NAMALWA (cell line): ENCODE measurements at places on chromosomes 4 and X.

DNA sequence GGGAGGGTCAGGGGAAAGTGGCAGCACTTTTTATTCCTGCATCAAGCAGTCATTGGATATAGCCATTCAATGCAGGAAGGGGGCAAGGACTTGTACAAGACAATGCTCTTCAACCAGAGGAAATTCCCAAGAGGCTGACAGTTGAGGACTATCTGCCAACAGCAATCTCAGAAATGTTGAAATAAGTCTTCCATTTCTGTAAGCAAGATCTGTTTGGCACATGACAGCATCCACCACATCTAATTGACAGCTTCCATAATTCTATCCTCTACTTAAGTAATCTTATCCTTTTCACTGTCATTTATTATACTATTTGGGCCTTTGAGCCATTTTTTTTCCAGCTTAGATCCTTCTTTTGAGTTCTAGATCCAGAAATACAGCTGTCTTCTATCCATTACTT lies 110.7 kb downstream of the CFAP299 start:
- no peak for DNase-seq

GRCh38 chr4:10354746-10355145 lies 102.5 kb downstream of the ZNF518B start:
- DNase-seq = no peak

- DNase-seq = no peak
These were observed 5.9 kb upstream of the ARSD start for GRCh38 chrX:2934715-2935710.

DNA sequence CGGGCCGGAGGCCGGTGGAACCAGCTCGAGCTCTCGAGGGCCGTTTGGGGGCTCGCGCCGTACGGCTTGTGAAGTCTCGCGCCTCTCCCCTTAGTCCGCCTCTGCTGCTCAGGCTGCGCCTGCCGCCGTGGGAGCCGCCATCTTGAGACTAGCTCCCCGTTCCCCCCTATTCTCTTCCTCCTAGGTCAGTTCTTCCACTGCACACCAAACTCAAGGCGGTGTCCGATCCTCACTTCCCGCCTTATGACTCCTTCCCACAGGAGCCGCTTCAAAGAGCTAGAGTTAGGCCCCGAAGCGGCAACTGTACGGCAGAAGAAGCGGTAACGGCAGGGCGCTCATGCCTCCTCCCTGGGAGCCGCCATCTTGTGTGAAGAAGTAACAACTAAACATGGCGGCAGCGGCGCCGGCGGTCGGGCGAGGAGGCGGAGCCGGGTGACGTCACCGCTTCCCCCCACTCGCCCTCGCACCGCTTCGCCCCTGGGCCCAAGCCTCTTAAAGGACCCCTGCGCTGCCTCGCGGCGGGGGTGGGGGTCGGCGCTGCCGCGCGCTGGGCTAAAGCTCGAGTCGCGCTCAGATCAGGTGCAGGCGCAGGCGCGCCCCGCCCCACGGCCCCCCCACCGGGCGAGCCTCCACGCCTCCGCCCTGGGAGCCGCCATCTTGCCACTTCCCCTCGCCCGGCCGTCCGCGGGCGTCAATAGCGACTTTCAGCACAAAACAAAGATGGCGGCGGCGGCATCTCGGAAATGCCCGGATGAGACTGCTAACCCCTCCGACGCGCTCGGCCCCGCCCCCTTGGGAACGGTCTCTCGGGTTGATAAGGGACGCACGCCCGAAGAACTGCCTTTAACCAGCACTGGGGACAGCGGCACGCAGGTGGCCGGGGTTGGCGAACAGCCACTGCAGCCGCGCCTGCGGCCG lies at the start of gene HCFC1:
Gene HCFC1, minus strand, starts transcription at position 369 of the 918 bp plus-strand sequence. CDS start 978 bp downstream, outside the sequence.
- peak; percentile 88 for DNase-seq

DNA sequence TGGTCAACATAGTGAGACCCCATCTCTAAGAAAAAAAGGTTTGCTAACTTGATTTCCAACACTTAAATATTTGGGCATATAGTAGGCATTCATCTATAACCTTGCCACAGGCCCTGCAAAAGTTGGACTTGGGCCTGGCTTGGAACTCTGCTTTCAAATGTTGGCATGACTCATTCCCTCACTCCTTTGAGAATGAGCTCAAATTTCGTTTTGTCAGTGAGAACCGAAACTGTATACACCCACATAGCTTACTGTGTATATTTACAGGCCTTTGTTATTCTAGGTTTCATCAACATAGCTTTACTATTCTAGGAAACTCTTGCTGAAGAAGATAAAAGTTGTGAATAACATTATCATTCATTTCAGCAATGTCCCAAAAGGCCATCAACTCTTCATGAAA lies 88.7 kb upstream of the ELOVL6 start:
- no peak for DNase-seq

DNA sequence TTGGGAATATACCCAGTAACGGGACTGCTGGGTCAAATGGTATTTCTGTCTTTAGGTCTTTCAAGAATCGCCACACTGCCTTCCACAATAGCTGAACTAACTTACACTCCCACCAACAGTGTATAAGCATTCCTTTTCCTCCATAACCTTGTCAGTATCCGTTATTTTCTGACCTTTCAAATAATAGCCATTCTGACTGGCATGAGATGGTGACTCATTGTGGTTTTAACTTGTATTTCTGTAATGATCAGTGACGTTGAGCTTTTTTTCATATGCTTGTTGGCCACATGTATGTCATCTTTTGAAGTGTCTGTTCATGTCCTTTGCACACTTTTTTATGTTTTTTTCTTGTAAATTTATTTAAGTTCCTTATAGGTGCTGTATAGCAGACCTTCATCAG lies 81.2 kb downstream of the ADAM29 start:
- DNase-seq = no peak

DNA sequence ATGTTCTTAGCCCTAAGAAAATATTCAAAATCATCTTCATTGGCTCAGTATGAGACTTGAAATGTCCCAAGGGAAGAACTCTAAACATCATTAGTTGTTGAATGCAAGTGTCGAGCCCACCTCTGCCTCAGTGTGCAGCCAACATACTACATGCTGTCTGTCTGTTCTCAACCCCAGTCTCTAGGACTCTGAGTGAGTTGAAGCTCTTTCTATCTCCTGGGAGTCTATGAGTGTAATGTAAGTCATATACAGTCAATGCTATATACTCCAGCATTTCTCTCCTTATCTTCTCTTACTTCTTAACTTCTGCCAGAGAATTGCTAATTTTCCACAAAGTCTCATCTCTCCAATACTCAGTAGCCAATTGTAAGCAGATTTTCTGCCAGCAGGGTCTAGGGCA lies 61.3 kb downstream of the SPATA18 start:
- no peak for DNase-seq

DNA sequence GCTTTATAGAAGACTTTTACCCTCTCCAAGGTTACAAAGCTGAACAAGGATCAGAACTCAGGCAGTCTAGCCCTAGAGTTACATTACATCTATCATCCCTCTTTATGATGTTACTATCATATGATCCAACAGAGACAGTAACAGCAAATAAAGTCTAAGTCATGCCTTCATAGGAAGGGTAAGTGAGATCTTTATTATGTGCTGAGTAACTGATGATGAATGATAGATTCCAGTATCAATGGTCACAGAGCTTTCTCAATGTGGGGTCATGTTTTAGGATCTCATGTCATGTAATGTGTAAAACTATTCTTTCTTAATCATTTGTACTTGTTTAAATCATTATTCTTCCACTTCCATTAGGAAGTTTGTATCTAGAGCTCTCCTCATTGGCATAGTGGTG lies 22.8 kb downstream of the ELOVL6 start:
- DNase-seq = no peak

DNA sequence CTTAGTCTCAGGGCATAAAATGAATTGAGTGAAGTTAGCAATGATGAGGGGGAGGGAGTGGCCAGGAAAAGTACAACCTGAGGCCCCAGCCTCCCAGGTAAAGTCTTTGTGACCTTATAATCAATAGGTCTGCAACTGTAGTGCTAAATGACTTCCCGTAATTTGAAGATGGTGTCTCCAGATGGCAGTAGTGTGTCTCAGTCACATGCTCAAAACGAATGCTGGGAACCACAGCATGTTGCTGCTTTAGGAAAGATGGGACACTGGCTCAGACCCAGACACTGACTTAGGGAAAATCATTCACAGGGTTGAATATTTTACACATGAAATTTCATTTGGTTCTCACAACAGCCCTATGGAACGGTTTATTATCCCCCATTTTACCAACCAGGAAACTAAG lies 10.3 kb downstream of the SRPX2 start:
- DNase-seq = peak; percentile 15

DNA sequence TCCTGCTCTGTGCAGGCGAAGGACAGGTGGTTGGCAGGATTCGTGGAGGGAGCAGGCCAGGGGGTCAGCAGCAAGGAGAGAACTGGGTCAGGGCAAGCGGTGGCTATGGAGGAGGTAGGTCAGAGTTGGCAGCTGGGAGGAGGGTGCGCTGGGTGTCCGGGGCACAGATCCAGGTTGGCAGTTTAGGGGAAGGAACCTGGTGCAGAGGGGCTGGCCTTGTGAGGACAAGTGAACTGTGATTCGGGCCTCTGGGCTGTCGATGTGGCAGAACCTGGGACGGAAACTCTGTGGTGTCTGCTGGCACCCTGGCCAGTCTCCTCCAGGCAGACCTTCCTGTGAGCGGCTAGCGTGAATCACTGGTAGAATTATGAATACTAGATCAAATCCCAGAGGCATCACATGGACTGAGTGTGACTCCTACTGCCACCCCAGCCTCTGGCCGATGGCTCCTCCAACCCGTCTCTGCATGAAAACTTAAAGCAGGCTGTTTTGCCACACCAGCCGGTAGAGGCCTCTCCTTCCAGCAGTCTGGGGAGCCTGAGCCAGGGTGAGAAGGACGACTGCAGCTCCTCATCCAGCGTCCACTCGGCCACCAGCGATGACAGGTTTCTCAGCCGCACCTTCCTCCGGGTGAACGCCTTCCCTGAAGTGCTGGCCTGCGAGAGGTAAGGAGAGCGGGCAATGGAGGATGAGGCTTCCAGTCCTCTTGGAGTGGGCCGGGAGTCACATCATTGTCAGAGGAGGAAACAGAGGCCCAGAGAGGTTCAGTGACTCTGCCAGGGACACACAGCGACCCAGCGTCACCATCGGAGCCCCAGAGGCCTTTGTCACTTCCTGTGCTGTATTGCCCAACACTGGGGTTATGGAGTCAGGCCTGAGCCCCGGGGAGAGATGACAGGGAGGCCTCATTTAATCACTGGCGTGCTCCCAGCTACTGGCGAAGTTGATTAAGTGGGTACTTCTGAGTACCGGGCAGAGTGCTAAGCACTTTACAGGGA lies 20.3 kb downstream of the EVC start:
- DNase-seq = no peak

DNA sequence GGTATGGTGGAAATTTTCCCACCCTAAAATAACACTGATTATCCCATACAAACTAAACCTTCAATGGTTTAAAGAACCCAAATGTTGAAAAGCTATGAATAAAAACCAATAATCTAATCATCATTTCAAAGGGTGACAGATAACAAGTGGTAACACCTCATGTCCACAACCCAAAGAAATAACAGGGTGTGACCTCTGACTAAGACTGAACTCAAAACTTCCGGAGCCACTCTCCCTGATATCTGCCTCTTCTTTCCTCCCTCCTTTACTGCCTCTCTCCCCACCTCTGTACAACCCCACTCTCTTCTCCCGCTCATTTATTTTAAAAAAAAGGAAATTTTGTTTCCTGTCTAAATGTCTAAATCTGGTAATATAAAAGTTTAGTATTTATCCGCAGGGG lies 11.5 kb downstream of the FBXW7 start:
- DNase-seq = no peak

- no peak for DNase-seq
These were observed 520.4 kb downstream of the BCOR start for GRCh38 chrX:39577206-39577984.

DNA sequence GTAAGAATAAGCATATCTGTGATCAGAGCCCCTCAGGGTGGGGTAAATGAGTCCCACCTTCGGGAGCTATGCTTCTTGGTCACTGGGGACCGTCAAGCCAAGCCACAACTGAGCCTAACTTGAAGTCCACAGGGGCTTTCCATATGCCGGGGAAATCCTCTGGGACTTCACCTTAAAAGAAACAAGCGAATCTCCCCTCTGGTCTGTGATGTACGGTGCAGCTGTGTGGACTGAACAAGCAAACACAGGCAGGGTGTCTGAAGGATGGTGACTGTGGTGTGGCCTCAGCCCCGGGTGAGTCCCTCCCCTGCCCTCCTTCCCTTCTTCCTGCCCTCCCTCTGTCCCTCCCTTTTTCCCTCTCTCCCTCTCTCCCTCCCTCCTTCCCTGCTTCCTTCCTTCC lies 29.7 kb upstream of the PPP2R2C start:
- DNase-seq = no peak

DNA sequence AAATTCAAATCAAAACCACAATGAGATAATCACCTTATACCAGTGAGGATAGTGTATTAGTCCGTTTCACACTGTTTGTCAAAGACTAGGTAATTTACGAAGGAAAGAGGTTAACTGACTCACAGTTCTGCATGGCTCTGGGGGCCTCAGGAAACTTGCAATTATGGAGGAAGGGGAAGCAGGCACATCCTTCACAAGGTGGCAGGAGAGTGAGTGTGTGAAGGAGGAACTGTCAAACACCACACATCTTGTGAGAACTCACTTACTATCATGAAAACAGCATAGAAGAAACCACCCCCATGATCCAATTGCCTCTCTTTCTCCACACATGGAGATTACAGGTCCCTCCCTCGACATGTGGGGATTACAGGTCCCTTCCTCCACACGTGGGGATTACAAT lies 54.7 kb upstream of the TRPC5 start:
- no peak for DNase-seq

DNA sequence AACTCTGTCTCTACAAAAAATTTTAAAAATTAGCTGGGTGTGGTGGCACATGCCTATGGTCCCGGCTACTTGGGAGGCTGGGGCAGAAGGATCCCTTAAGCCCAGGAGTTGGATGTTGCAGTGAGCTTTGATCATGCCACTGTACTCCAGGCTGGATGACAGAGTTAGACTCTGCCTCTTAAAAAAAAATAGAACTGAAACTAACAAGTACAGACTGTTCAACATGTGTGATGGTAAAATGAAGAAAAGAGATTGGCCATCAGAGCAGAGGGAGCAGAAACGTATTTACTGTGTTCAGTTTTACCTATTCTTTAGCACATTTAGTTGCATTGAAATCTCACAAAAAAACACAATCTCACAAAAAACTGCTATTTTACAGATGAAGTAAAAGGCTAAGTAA lies 77.9 kb upstream of the NAP1L5 start:
- peak; percentile 6 for DNase-seq

DNA sequence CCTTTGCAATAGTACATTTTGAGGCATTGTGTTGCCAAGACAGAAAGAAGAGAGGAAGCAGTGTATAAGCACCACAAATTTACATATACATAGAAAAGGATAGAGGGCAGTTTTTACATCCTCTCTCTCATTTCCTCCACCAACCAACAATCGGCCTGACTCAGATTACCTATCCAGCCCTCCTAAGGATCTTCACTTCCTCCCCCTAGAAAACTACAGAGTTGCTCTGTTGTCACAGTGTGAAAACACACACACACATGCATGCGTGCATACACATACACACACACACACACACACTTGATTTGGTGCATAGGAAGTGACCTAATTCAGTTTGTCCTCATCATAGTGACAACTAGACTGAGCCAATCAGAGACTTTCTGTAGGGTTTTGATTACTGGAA lies 98.8 kb upstream of the SPRY1 start:
- no peak for DNase-seq
